ENCODE measurements at places on chromosomes 7 and 10.

DNA sequence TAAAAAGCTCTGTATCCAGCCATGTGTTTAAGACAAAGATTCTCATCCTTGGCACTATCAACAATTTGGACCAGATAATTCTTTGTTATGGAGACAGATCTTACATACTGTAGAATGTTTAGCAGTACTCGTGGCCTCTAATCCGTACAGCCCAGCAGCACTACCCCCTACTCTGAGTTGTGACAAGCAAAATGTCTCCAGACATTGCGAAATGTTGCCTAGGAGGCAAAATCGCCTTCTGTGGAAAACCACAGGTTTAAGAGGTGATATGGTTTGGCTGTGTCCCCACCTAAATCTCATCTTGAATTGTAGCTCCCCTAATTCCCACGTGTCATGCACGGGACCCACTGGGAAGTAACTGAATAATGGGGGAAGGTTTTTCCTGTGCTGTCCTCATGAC is 186.7 kb downstream of the CHCHD3 start:
- no peak for DNase-seq

DNA sequence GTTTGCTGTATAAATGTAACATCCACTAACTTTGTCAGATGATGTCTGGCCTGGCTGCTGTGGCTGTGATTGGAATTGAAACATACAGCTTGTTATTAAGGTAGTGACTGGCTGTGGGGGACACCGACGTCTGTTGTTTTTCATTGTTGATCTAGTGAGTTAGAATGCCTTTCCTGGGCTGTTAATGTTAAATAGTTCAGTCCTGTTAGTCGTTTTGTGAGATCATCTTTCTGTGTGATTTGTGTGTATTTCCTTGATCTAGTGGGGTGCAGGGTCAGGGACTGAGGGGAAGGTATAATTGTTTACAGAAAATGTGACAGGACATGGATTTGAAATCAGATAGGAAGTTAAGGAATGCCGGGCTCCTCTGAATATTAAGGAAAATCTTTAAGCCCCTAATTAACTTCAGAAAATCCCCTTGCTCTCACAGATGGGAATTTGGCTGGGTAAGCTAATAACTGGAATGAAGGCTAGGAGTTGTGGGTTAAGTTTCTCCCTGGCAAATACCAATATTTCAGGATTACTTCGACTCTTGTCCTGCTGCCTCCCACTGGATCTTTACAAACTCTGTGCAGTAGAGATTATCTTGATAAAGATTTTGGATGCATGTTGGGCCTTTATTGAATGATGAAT is 163.1 kb downstream of the AUTS2 start:
- DNase-seq, result no peak

DNA sequence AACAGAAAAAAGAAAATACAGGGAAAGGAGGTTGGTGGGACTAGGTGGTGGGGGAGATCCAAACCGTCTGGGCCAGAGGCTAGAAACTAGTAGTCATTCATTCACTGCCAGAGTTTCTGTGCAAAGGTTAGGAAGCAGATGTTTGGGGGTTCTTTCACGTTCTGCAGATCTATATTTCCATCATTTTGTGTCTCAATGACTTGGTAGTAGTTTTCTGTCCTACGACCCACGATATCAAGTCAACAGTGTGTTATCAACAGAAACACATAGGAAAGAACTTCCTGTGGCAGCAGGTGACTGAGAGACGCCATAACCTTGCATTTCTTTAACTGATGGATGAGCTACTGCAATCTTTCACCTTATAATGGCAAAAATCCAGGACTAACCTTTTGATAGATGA is 1.8 kb downstream of the CEP55 start:
- DNase-seq, result no peak

DNA sequence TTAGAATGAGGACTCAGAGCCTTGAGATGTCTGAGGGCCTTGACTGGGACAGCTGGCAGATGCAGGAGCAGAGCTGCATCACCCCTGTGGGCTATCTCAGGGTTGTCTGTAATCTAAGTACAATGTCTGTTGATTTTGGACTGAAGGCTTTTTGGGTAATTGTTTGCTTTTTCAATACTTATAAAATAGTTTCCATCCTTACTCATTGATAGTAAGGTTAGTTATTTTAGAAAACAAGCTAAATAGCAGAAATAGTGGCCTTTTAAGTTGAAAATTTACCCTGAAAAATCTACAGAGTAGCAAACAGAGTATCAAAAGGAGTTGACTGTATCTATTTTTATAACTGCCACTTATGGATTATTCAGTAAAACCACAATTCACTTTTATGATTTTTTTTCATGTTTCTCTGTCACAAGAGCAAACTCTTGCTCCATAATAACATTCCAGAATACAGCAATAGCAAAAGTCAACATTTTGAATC is 179.7 kb downstream of the CFTR start:
- DNase-seq, result no peak

- DNase-seq, result peak; percentile 22
These were observed 373.1 kb downstream of the THSD7A start for GRCh38 chr7:11458736-11459483.

GRCh38 chr10:101769541-101770180 is 6.3 kb downstream of the FGF8 start:
- no peak for DNase-seq

DNA sequence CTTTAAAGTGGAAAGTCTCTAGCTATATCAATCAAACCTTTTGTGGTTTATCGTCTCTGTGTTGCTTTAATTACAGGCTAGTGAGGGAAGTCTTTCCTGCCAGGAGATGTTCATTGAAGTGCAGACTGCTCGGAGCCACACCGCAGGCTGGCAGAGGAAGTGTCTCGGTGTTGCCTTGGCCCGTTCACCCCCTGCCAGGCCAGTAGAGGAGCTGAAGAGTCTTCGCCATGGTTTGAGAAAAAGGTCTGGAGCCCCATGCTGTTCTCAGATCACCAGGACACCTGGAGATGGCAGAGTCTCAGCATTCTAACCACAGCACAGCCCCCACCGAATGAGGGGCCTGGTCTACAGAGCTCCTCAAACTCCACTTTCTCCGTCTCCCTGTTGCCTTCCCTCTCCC is 275.9 kb upstream of the PLPP4 start:
- DNase-seq, result no peak

- no peak for DNase-seq
These were observed 38.8 kb upstream of the SEPTIN7 start for GRCh38 chr7:35761871-35762677.

DNA sequence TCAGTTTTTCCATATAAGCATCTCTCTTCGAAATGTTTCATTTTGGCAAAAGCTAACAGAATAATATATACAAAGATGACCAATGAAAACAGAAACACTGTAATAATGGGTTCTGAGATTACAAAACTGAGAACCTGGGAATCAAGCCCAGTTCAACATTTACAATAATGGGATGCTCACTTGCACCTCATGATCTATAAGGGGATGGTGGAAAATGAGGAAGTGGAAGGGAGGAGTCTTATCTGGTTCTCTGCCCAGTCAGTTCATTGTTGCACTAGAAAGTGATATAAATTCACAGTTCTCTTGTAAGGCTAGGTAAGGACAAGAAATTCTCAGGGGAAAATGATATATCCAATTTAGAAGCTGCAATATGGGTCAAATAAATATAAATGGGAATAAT is 31.7 kb upstream of the RHOBTB1 start:
- DNase-seq, result no peak

- DNase-seq, result no peak
These were observed 66.6 kb downstream of the AGMO start for GRCh38 chr7:15495170-15495569.
